Fibroblast of lung (primary cell): ENCODE measurements at places on chromosomes 3 and 15. TPM values are rescaled to one million over a fixed set of nuclear protein-coding genes. Genes with fewer than 3 reads are reported as not detected.

CCR3 gene
- 0.17 and 0.26 TPM in 2 replicates for total RNA-seq

P2RY13 gene
- under 0.01 TPM in 1 of 2 replicates, not detected in the other for total RNA-seq

EHHADH gene
- total RNA-seq = 4.1 and 6.8 TPM in 2 replicates

PATL2 gene
- 0.77 and 1.3 TPM in 2 replicates for total RNA-seq

PSTPIP1 gene
- 0.77 and 1.5 TPM in 2 replicates for total RNA-seq

TRIM42 gene
- not detected in 2 replicates for total RNA-seq

CD96 gene
- total RNA-seq = under 0.01 TPM in 1 of 2 replicates, not detected in the other

MST1R gene
- 1.5 and 3.0 TPM in 2 replicates for total RNA-seq

CFAP161 gene
- 0.17 and 0.26 TPM in 2 replicates for total RNA-seq

PAQR5 gene
- total RNA-seq = 9.8 and 16.2 TPM in 2 replicates

KY gene
- total RNA-seq = under 0.01 and 0.51 TPM in 2 replicates

CNTN4 gene
- 0.17 and 0.51 TPM in 2 replicates for total RNA-seq

ATG3 gene
- 92.2 and 95.8 TPM in 2 replicates for total RNA-seq

PARP15 gene
- 0.26 and 1.2 TPM in 2 replicates for total RNA-seq

RASA2 gene
- total RNA-seq = 10.0 and 11.4 TPM in 2 replicates

TPRG1 gene
- total RNA-seq = 0.99 and 1.8 TPM in 2 replicates

TICRR gene
- 0.26 and 1.2 TPM in 2 replicates for total RNA-seq

CD86 gene
- not detected in 2 replicates for total RNA-seq

DPPA2 gene
- total RNA-seq = not detected in 2 replicates
